CD4-positive, CD25-positive, alpha-beta regulatory T cell (primary cell): ENCODE measurements at places on chromosomes 16 and 17. TPM values are rescaled to one million over a fixed set of nuclear protein-coding genes. Genes with fewer than 3 reads are reported as not detected.

CLDN7 gene
- not detected for total RNA-seq

DNA sequence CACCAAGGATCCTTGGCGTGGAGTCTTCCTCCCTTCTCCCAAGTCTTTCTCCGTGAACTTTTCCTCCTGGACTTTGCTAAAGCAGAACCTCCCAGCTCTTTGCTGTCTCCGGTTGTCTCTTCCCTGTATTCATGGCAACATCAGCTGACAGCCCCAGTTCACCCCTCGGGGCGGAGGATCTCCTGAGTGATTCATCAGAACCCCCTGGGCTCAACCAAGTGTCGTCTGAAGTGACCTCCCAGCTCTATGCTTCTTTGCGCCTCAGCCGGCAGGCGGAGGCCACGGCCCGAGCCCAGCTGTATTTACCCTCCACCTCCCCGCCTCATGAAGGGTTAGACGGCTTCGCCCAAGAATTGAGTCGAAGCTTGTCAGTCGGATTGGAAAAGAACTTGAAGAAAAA lies 943 bp downstream of the CNTROB start:
- H3K27me3 ChIP-seq: no peaks in the 10 kb centered on the region
- peaks cover 46% of the 10 kb centered on the region for H3K4me1 ChIP-seq
- H3K27ac ChIP-seq: peak overlapping the region; percentile 89

DNA sequence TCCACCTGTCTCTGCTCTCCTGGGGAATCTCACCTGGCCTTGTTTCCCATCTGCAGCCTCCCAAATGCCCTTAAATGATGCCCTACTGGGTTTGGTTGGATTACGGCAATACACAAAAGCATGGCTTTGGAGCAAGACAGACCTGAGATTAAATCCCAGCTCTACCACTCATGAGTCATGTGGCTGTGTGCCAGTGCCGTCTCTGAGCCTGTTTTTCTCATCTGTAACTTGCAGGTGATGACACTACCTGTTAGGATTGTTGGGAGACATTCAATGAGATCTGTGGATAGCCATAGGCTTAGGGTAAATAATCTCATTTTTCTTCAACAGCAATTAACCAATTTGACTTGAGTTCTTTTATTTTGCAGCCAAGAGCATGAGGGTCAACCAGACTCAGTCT lies 240.3 kb downstream of the MAF start:
- DNase-seq: no peak
- no peak overlapping the region for H3K27ac ChIP-seq
- no peaks in the 10 kb centered on the region for H3K36me3 ChIP-seq
- no peak overlapping the region for H3K4me3 ChIP-seq

GRCh38 chr16:84109598-84110335 lies 7.0 kb downstream of the MBTPS1 start:
- DNase-seq: no peak
- no peak overlapping the region for H3K4me3 ChIP-seq
- peaks cover 33% of the 10 kb centered on the region for H3K36me3 ChIP-seq
- no peaks in the 10 kb centered on the region for H3K27me3 ChIP-seq

DNA sequence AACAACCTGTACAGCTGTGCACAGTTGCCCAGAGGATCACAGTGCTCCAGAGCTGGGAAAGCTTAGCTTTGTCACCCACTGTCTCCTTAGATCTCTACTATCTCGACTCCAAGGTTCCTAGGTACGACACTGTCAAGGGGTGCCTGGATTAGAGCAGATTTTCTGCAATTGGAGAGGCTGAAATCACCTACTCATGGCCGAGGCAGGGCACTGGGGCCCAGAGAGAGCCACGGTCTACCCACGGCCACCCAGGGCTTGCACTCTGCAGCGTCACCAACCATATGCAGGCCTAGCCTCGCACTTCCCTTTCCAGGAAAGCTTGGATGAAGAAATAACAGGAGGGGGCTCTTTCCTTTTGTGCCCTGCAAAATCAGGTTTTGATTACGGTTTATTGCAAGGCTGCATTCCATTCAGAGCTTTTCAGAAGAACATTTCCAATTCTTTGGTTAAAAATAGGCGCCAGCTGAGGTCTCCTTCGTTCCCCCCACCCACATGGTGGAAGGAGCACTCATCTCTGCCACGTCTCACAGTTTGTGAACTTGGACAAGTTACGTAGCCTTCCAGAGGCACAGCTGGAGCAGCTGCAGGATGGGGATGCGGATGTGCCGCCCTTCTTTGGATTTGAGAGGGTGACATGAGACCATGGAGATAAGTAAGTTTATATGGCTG lies 80.0 kb downstream of the IRX5 start:
- H3K4me1 ChIP-seq: no peaks in the 10 kb centered on the region
- H3K36me3 ChIP-seq: no peaks in the 10 kb centered on the region
- H3K27me3 ChIP-seq: no peaks in the 10 kb centered on the region
- no peak overlapping the region for H3K27ac ChIP-seq

DNA sequence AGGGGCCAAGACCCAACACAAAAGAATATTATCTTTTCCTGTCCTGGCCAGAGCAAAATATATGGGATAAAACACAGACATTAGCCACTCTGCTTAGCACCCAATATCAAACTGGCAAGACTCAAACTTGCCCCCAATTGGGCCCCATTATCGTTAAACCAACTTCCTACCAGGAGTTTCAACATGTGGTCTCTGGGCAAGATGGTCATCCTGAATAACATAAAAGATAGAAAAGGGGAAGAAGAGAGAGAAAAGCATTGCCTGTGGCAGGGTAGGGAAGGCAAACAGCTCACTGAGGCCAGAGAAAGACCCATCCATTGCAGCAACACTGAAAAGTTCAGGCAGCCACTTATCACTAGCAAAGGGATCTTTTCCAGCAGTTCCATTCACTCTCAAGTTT lies 502.1 kb downstream of the KIF2B start:
- no peaks in the 10 kb centered on the region for H3K4me1 ChIP-seq
- H3K27ac ChIP-seq: no peak overlapping the region
- no peak overlapping the region for H3K4me3 ChIP-seq
- no peaks in the 10 kb centered on the region for H3K36me3 ChIP-seq

DNA sequence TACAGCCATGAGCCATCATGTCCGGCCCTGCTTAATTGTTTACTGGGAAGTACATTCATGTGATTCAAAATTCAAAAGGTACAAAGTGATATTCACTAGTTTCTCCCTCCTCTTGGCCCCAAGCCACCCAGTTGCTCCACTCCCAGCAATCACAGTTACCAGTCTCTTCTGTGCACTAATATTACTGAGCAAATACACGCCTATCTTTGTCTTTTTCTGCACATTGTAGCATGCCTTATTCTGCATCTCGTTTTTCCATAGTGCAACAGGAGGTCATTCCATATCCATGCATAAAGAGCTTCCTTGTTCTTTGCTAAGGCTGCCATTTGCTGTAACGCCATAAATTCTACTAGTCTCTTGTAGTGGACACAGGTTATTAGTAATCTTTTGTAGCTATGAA lies 2.2 kb upstream of the ALOX15 start:
- no peak overlapping the region for H3K27ac ChIP-seq
- no peaks in the 10 kb centered on the region for H3K4me1 ChIP-seq
- H3K36me3 ChIP-seq: no peaks in the 10 kb centered on the region
- DNase-seq: no peak
- no peak overlapping the region for H3K4me3 ChIP-seq
- peaks cover 13% of the 10 kb centered on the region for H3K27me3 ChIP-seq

DNA sequence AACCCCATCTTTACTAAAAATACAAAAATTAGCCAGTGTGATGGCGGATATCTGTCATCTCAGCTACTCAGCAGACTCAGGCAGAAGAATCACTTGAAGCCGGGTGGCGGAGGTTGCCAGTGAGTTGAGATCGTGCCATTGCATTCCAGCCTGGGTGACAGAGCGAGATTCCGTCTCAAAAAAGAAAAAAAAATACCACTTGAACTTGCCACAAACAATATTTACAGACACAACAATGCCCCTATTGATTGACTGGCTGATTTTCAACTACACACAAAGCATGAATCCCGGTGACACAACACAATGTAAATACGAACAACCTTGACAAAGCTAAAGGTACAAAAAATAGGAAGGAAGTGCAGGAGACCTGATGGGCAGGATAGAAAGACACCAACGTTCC lies 49.3 kb downstream of the NXN start:
- no peak for DNase-seq
- H3K4me1 ChIP-seq: no peaks in the 10 kb centered on the region
- H3K36me3 ChIP-seq: no peaks in the 10 kb centered on the region
- H3K27ac ChIP-seq: no peak overlapping the region
- H3K4me3 ChIP-seq: no peak overlapping the region

DNA sequence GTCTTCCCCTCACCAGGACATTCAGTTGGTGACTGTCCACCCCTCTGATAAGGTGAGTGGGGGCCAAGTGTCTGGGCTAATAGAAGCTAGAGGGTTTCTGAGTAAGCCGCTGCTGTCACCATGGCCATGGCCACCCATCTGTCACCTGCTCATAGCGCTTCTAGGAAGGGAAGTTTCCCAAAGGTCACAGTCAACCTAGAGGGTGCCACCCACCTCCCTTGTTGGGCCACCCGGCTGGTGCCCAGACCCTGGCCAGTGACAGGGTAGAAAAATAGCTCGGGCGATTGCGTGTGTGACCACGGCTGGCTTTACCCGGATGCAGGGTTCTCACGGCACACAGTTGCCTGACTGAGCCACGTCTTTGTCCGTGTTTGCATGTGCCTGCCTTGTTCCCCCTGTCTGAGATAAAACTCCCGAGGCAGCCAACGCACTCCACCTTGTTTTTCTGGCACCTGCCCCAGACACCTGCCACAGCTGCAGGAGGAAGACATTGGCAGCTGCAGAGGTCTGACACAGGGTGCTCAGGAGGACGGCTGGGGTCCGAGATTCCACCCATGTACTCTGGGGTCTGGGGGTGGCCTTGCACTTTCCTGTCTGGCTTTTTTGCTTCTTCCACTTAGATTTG lies 809 bp downstream of the PIRT start:
- no peaks in the 10 kb centered on the region for H3K36me3 ChIP-seq
- no peak overlapping the region for H3K4me3 ChIP-seq
- H3K4me1 ChIP-seq: no peaks in the 10 kb centered on the region
- H3K27me3 ChIP-seq: no peaks in the 10 kb centered on the region

DNA sequence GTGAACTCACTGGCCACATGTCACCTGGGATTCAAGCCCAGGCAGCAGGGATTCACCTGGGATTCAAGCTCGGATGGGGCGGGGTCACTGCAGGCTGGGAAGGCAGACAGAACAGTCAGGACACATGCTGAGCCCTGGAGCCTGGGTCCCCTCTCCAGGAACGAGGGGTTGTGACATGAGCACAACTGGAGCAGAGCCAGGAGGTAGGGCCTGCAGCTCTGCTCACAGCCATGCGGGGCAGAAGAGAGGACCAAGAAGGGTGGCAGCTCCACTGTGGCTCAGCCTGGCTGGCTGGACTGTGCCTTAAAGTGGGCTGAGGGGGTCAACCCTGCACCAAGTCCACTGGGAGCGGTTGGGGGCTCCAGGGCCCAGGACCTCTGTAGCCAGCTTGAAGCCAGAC lies 150.1 kb downstream of the RAB11FIP4 start:
- H3K4me1 ChIP-seq: no peaks in the 10 kb centered on the region
- H3K36me3 ChIP-seq: no peaks in the 10 kb centered on the region
- H3K4me3 ChIP-seq: no peak overlapping the region

GRCh38 chr17:46964315-46965265 lies 14.5 kb downstream of the RPRML start:
- no peaks in the 10 kb centered on the region for H3K4me1 ChIP-seq
- H3K4me3 ChIP-seq: no peak overlapping the region

GRCh38 chr16:80656711-80657150 lies 115.9 kb downstream of the DYNLRB2 start:
- DNase-seq: peak; percentile 55
- H3K27me3 ChIP-seq: no peaks in the 10 kb centered on the region
- no peaks in the 10 kb centered on the region for H3K36me3 ChIP-seq
- H3K4me1 ChIP-seq: peaks cover 19% of the 10 kb centered on the region
- H3K27ac ChIP-seq: peak overlapping the region; percentile 87

PABPN1L gene
- not detected for total RNA-seq

SPATA20 gene
- total RNA-seq: 26.8 TPM

DNA sequence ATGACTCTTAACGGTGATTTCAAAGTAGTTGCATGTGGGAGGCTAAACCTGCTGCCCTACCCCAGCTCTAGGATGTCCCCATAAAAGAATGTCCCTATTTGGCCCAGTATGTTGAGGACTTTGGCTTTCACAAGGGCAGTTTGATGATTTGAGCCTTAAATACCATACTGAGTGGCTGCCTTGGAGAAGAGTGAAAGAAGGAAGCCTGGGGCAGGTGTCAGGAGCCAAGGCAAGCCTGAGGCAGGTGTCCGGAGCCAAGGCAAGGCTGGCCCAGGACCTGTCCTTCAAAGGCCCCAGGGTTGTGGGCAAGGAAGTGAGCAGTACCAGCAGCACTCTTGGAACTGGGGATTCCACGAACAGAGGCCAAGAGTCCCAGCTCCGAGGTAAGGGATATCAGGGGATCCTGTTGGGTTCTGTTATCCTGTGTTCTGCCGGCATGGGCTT lies 18.6 kb downstream of the ST6GALNAC2 start:
- H3K27me3 ChIP-seq: no peaks in the 10 kb centered on the region
- no peak overlapping the region for H3K27ac ChIP-seq
- DNase-seq: no peak
- H3K4me3 ChIP-seq: no peak overlapping the region

DNA sequence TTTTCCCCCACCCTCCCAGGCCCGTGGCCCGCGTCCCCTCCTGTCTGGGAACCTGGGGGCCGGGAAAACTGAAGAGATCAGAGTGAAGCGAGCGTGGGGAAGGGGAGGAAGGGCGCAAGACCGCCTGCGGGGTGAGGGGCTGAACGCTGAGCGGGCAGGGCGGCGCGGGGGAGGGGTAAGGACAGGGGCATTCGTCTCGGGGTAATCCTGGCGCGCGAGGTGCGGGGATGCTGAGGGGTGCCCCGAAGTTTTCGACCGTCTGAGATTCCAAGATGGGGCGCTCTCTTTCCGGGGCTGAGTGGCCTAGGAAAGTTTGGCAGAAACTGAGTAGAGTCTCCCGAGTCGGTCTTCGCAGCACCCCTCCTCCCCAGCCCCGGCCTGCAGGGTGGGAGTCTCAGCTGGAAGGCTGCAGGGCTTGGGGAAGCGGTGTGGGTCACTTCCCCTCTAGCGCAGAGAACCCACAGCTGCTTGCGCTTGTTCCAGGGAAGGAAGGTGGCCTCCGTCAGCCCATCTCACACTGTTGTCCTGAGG lies 555 bp downstream of the TTYH2 start:
- peak overlapping the region; percentile 56 for H3K27ac ChIP-seq
- DNase-seq: no peak
- H3K27me3 ChIP-seq: no peaks in the 10 kb centered on the region
- peak overlapping the region; percentile 74 for H3K4me3 ChIP-seq

- no peaks in the 10 kb centered on the region for H3K36me3 ChIP-seq
- H3K27ac ChIP-seq: no peak overlapping the region
- DNase-seq: no peak
- H3K4me1 ChIP-seq: no peaks in the 10 kb centered on the region
- H3K27me3 ChIP-seq: no peaks in the 10 kb centered on the region
These were observed 325.5 kb downstream of the CA10 start for GRCh38 chr17:51833045-51833444.

FN3K gene
- total RNA-seq: 2.0 TPM

CNTNAP1 gene
- 54.9 TPM for total RNA-seq

GRCh38 chr16:78551487-78552085 lies 452.1 kb downstream of the WWOX start:
- no peaks in the 10 kb centered on the region for H3K27me3 ChIP-seq
- H3K36me3 ChIP-seq: no peaks in the 10 kb centered on the region
- DNase-seq: no peak
- no peaks in the 10 kb centered on the region for H3K4me1 ChIP-seq
- H3K4me3 ChIP-seq: no peak overlapping the region

FOXL1 gene
- not detected for total RNA-seq

- peak overlapping the region; percentile 45 for H3K4me3 ChIP-seq
- H3K27me3 ChIP-seq: no peaks in the 10 kb centered on the region
- no peak for DNase-seq
- H3K36me3 ChIP-seq: no peaks in the 10 kb centered on the region
- peak overlapping the region; percentile 63 for H3K27ac ChIP-seq
These were observed 14.2 kb upstream of the NFATC3 start for GRCh38 chr16:68070806-68071517.

SLC47A1 gene
- total RNA-seq: not detected
